ENCODE measurements at places on chromosomes 12 and 14.
A peak's percentile ranks its signal among the peaks of the same experiment; 100 is the strongest.

DNA sequence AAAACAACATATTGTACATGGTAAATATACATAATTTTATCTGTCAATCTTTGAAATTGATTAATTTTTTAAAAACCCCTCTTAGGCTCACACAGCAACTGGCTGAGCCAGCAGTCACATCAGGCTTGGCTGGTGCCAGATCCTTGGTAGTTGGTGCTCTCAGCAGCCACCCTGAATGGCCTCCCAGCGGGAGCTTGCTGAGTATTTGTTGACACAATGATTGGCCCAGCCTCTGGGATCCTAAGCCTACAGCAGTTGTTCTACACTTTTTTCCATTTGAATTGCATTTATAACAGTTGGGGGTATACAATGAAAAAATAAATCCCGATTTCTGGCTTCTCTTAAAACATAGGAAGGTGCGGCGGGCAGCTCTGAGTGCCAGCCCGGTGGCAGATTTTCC lies 11.1 kb downstream of the PRKAB1 start:
- no peak for DNase-seq

DNA sequence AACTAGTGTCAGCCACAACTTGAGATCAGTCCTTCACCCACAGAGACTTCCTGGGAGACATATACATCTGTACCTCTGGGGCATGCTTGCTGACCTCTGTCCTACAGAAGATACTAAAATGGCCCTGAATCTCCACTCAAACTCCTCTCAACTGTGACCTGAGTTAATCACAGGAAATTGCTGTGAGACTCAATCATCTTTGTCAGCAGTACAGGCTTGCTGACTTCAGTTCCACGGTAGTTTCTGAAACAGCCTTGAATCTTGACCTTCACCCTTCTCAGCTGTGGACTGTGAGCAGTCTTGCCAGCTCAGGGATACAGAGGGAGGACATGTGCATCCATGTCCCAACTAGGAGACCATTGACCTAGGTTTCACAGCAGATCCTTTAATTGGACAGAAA lies 1.4 kb upstream of the KLRC1 start:
- DNase-seq: no peak

GRCh38 chr12:75135026-75135425 lies 74.6 kb downstream of the KCNC2 start:
- no peak for DNase-seq

GRCh38 chr12:91225316-91225715 lies 42.7 kb upstream of the DCN start:
- DNase-seq: no peak

GRCh38 chr12:46435625-46436024 lies 63.1 kb upstream of the SLC38A2 start:
- DNase-seq: no peak

GRCh38 chr14:66998013-66998412 lies 191.2 kb upstream of the GARIN2 start:
- DNase-seq: no peak

DNA sequence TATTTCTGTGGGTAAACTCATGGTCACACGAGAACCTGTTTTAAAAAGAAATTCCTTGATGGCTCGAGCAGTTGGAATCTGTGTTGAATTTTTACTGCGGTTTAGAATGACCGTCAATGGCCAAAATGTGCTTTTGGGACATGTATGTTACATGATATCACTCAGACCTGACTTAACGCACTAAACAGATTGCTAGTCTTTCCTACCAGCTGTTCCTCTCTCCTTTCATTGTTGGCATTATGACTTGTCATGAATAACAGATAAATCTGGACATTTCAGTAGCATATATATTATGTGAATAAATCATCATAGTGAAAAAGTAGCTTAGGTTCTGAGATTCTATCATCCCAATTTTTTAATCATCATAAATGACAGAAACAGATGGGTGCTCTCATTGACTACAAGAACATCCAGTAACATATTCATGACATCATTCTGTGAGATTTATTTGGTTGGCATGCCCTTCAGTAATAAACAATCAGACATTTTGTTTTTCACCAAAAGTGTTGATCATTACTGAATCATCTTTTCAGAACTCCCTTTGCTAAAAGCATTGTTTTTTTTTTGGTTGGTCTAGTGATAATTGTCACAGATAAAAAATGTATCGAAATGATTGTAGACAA lies 57.9 kb upstream of the NAV3 start:
- no peak for DNase-seq

GRCh38 chr14:89701211-89702043 lies 253.1 kb downstream of the EFCAB11 start:
- DNase-seq: peak; percentile 53

- DNase-seq: no peak
Measured at GRCh38 chr12:92289629-92290349, 144.1 kb upstream of the BTG1 start.

DNA sequence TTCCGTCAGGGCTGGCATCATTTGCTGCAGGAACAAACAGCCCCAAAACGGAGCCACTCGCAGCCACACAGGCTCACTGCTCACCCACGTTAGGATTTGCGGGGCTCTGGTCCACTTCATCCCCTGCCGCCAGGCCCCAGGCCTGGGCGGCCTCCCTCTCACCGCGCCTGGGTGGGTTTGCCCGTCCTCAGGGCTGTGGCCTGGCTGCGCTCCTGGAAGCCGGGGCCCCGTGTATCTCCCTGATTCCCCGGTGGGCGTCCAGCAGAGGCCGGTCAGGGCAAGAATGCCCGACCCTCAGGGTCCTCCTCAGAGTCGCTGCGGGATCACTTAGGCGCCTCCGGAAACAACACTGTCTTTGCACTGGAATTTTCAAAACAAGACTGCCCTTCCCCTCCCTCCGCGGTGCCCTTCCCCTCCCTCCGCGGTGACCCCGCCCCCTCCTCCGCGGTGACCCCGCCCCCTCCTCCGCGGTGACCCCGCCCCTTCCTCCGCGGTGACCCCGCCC lies 15.7 kb upstream of the FBRSL1 start:
- DNase-seq: no peak

DNA sequence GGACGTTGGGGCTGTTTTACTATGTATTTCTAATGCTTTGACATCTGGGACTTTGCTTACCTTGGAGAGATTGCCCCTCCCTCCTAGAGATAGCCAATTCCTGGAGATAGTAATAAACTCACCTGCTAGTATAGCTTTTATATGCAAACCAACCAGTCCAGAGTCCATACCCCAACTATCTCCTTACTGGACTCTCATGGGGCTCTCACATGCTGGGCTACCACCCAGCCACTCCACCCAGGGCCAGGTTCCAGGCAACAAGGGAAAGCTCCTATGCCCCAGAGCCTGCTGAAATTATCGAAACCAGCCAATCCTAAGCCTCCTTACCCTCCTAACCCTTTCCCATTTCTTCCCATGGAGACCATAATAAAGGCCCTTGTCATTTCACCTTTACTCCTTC lies 25.5 kb upstream of the MGP start:
- DNase-seq: no peak

- no peak for DNase-seq
Measured at GRCh38 chr14:85996551-85996950, 466.6 kb downstream of the FLRT2 start.

GRCh38 chr14:50928002-50928635 lies 16.2 kb downstream of the PYGL start:
- no peak for DNase-seq

DNA sequence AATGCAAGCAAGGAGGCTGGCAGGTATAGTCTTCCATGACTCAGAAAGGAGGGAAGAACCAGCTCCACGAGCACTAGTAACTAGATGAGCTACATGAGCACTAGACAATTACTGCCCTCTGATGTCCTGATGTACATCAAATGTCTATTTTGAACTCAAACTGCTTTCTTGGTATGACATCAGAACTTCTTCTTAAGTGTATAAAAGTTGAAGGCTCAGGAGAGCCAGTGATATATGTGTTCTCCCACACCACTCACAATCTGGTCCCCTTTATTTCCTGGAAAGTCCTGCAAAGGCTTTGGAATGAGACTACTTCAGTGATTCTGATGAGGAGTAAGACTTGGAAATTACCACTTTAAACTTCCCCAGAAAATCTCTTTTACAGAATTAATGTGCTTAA lies 18.5 kb upstream of the DHRS7 start:
- no peak for DNase-seq

DNA sequence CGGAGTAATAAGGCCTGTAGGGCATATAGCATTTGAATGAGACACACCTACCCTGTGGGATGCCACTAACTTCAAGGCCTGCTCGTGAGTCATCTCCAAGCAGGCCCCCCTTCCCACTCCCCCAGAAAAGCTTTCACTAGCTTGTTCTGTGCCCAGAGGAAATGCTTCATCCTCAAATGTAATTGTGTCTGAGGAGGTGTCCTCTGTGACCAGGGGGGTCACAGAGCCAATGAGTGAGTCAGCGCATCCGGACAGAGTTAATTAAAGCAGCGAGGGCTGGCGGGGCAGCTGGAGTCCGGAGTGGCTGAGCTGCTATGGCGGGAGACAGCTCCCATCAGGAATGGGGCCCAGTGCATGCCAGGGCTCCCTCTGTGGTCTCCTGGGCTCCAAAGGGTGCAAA lies 27.0 kb upstream of the ESRRB start:
- DNase-seq: no peak

DNA sequence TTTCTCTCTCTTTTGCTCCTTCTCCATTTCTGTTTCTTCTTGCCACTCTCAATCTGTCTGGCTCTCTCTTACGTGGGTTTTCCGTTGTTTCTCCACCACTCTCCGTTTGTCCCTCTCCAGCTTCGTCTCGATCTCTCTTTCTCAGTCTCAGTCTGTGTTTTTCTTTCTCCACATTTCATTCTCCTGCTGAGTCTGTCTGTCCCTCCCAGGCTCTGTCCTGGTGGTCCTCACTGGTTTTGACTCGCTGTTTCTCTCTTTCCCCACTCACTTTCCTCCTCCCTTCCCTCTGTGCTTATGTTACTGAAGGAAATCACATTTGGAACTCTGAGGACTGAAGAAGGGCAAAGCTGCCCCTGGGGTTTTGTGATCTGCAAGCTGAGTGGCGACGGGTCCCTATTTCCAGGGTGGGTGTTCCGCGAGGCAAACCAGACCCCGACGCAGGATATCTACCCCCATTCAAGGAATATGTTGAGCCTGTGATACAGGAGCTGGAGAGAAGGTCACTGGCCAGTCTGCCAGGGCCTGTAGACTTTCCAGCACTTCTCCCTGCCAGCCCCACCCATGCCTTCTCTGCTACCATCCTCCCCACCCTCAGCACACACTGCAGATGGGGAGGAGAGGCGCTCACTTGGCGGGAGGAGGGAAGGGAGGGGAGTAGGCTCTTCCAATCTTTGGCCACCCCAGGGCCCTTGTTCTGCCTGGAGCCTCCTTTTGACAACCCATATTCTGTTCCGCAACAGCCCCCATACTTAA lies 102.7 kb upstream of the MAP1LC3B2 start:
- no peak for DNase-seq

GRCh38 chr14:72892879-72893635 lies 844 bp downstream of the DPF3 start:
- no peak for DNase-seq

DNA sequence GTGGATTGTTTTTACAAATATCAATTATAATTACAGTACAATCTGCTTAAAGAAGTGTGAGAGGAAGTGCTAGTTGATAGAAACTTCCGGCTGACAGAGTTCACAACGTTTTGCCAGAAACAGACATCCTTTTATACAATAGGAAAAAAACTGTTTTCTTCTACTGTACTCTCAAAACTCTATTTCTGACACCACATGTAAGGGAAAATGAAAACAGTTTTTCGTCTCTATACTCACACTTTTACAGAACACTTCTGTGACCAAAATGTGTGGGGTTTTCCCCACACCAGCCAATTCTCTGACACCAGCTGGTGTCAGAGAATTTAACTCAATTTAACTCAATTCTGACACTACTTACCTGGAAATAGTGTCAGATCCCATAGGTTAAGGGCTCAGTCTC lies 24.2 kb upstream of the HIF1A start:
- no peak for DNase-seq

GRCh38 chr12:108803428-108804105 lies 53.8 kb downstream of the SSH1 start:
- DNase-seq: peak; percentile 88

- DNase-seq: no peak
Measured at GRCh38 chr12:113990250-113991223, 24.4 kb upstream of the RBM19 start.

DNA sequence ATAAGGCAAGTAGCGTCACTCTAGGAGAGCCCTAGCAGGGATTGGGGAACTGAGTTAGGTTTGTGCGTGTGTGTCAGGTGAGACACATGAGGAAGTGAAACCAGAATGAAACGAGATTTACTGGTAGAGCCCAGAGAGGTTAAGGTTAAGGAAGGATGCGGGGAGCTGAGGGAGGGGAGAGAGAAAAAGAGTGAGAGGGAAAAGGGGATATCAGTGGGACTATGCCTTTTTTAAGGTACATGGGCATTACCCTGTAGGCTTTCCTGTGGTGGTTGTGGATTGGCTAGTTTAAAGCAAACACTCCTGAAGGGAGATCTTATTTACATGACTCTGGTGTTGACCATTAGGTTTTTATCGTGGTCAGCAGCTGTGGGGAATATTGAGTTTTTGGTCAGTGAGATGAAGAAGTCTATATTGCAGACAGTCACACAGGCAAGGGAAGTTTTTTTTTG lies 13.9 kb downstream of the ZDHHC17 start:
- no peak for DNase-seq

DNA sequence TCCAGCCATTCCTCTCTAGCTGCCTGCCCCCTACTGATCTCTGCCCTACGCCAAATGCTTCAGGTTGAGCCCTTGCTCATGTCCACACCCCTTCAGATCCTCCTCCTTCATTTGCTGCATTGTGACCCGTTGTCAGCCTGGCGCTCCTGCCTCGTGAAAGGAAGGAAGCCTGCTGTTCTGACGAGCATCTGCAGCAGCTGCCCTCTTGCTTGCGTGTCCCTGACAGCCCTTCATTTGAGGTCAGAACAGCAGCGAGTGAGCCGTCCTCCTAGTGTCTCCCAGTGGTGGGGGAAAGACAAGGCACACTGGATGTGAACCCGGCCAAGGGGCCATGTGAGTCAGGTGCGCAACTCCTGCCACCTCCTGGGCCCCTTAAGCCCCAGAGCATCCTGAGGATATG lies 3.0 kb upstream of the PIANP start:
- DNase-seq: no peak

GRCh38 chr14:34507884-34508283 lies 31.6 kb downstream of the EAPP start:
- DNase-seq: no peak

All from hematopoietic multipotent progenitor cell treated with erythropoietin and hydrocortisone succinate and interleukin-3 and kit ligand, for 15 days (in vitro differentiated cells).